ENCODE measurements at places on chromosomes 16 and 17.

DNA sequence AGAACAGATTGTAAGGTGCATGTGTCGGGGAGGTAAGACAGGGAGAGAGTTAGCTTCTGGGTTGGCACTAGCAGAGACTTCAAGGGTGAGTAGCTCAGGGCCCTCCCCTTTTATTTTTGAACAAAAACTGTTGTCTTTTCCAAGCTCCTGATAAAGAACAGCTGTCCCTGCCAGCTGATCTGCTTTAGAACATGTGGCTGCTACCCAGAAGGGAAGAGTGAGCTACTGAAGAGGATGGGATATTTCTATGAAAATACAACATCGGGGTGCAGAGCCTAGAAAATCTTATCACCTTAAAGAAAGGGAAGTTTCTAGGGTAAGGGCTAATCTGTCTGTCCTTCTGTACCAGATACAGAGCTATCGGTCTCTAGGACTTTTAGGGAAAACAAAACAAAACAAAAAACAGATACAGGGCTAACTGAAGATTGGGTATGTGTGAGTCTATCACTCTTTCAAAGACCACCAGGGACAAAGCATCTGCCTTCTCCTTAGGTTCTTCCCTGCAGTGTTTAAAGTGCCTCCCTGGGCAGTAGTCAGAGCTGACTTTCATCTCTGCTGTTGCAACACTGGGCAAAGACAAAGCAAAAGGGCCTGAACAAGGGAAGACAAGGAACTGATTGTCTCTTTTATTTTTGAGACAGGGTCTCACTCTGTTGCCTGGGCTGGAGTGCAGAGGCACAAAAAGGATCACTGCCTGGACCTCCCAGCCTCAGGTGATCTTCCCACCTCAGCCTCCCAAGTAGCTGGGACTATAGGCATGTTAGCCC, 5.0 kb upstream of the DHRS13 start:
- DNase-seq, result no peak

- no peak for DNase-seq
These were observed 56.0 kb downstream of the CYB561 start for GRCh38 chr17:63390090-63390489.

DNA sequence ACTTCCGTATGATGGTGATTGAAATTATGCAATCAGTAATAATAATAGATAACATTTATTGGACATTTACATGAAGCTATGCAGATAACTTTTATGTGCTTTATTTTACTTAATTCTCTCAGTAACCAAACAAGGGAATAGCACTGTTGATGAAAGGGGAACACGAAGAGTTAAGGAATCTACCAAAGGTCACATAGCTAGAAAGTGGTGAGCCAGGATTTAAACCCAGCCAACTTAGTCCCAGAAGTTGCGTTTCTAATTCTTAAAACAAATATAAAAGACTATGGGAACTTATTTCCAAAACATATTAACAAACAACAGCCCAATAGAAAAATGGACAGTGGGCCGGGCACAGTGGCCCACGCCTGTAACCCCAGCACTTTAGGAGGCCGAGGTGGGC, 9.7 kb downstream of the SPNS3 start:
- no peak for DNase-seq

DNA sequence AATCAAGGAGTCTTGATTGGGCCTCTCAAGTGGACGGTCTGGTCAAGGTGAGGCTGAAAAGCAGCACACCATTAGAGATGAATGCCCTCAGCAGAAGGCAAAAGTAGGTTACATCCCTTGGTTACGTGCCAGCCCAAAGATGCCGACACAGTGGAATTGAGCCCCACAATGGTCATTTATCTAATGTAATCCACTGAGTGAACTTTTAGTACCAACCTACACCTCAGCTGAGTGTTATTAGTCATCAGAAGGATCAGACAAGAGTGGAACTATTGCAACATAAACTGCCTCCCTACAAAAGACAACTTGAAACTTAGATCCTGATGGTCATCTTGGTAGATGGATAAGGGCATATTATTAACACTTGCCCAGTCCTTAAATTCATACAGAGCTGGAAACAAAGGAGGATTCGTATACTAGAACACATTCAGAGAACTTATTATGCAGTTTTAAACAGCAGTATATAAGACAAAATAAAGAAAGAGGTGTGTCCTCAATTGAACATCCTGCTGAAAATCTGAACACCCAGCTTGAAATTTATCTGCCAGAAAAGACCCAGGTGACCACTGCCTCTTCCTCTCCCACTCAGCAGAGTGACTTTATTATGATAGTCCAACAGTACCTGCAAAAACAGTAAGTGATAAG, 2.8 kb downstream of the DCUN1D3 start:
- DNase-seq, result no peak

- DNase-seq, result peak; percentile 29
These were observed 13.3 kb upstream of the SDK2 start for GRCh38 chr17:73657473-73658116.
